CD4-positive, alpha-beta T cell (primary cell): ENCODE measurements at places on chromosomes 11 and 22.

- no peak for DNase-seq
These were observed 114.4 kb upstream of the BLID start for GRCh38 chr11:122230385-122230755.

GRCh38 chr11:111089759-111090158, 155.8 kb upstream of the POU2AF2 start:
- no peak for DNase-seq

- no peak for DNase-seq
These were observed 1282.1 kb downstream of the TBC1D22A start for GRCh38 chr22:48044487-48045060.

- DNase-seq, result peak; percentile 95
These were observed 6.2 kb upstream of the NEAT1 start for GRCh38 chr11:65416341-65416824.

GRCh38 chr11:75145972-75146519, 4.9 kb upstream of the SLCO2B1 start:
- no peak for DNase-seq

DNA sequence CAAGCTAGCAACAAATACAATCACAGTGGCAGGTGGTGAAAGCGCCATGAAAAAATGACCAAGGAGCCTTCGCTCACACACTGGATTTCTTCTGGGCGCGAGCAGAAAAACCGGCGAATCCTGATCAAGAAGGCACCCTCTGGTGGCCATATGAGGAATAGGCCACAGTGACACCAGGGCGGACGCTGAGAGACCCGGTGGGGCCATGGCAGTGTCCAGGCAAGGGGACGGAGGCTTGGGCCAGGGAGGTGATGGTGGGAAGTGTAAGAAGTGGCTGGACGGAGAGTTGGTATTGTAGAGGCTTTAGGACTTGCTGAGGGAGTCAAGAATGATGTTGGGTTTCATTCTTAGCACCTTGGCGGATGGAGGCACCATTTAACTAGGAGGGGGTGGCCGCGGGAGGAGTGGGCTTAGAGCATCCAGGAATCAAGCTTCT, 16.9 kb upstream of the RAC2 start:
- peak; percentile 59 for DNase-seq

DNA sequence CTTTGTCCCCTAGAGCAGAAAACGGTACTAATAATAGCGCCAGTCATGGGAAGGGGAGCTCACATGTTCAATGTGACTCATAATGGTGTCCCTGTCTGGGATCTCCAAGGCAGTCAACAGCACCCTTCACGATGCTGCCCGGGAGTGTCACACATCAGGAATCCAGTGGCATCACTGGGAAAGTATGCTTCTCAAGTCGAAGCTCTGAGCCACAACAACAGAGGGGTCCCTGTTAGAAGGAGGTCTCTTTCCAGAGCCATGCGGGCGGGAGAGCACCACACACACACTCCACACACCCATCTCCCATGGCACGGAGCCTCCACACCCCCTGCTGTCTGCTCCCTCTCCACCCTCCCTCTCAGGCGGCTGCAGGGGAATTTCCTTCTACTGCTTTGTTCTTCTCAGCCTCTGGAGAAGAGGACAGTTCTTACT, 119.7 kb downstream of the ETS1 start:
- no peak for DNase-seq

DNA sequence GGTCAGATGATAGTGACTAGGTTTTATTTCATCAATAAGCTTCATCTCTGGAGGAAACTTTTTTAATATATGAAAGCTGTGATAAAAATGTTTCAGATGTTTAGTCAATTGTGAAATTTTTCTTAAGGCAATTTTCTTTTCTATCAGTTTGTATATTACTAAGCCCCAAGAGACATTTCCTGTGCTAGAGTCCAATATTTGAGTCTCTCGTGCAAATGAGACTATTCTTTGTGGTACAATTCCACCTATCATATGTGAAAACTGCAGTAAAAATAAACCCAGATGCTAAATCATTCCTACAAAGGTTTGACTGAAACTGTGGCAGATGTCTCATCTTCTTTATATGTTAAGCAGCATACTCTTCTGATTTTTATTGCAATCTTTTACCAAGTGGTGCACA, 28.0 kb downstream of the CTR9 start:
- no peak for DNase-seq

- no peak for DNase-seq
These were observed 283.0 kb downstream of the DDX10 start for GRCh38 chr11:108947654-108948570.

DNA sequence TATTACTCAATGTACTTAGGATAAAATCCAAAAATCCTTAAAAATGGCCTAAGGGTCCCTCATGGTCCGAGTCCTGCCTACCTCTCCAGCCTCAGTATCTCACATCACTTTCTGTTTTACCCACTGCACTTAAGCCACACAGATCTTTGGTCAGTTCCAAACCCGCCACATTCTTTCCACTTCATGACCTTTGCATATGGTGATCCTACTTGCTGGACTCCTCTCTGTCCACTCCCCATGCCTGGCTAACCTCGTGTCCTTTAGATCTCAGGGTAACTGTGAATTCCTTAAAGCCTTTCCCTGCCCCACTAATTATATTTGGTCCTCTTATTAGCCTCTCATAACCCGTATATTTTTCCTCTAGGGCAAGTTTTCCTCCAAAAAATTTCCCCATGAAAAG, 1.2 kb downstream of the NUP160 start:
- no peak for DNase-seq

GRCh38 chr11:85752201-85752889, 58.6 kb downstream of the SYTL2 start:
- DNase-seq, result peak; percentile 62

DNA sequence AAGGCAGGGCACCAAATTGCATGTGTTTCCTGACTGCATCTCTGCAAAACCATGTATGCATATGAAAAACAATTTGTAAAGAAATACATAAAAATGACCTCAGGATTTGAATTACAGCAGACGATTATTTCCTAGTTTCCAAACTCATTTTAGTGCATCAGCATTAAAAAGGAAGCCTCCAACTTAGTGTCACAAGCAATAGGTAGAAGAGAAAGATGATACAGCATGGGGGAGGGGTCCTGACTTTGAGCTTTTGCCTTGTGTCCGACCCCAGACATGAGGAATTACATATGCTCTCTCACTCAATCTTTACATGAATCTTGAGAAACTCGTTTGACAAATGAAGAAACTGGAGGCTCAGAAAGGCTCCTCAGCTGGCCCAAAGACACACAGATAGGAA, 294.6 kb upstream of the NARS2 start:
- DNase-seq, result no peak

DNA sequence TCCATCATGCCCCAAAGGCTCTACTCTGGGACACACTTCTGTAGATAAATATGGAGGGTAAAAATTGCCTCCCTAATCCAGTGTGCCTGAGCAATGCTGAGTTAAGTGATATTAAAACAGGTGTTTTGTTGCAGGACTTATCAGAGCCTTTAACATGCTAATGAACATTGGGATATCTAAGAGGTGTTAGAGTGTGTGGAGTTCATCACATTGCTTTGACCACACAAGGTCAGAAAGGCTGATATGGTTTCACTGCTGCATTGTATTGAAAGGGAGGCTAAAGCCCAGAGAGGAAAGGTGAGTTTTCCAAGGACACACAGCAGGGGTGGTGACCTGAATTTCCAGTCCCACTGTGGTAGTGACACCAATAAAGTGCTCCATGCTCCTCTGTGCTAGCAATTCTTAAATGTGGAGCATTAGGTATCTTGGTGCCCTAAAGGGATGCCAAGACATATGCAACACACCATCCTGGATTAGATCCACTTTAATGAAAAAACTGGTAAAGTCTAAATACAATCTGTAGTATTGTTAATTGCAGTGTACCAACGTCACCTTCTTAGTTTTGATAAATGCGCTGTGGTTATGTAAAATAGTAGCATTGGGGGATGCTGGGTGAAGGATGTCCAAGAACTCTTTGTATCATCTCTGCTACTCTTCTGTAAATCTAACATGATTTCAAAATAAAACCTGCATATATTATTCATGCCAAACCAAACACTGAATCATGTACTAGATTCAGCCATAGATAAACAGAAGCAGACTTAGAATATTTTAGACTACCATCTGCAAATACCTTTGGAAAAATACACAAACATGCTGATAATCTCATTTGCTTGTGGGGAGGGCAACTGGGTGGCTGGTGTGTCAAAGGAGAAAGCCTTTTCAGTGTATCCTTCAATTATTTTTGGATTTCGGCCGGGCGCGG, 45.8 kb downstream of the MIAT start:
- no peak for DNase-seq

GRCh38 chr11:111602865-111603610, 789 bp downstream of the SIK2 start:
- no peak for DNase-seq

DNA sequence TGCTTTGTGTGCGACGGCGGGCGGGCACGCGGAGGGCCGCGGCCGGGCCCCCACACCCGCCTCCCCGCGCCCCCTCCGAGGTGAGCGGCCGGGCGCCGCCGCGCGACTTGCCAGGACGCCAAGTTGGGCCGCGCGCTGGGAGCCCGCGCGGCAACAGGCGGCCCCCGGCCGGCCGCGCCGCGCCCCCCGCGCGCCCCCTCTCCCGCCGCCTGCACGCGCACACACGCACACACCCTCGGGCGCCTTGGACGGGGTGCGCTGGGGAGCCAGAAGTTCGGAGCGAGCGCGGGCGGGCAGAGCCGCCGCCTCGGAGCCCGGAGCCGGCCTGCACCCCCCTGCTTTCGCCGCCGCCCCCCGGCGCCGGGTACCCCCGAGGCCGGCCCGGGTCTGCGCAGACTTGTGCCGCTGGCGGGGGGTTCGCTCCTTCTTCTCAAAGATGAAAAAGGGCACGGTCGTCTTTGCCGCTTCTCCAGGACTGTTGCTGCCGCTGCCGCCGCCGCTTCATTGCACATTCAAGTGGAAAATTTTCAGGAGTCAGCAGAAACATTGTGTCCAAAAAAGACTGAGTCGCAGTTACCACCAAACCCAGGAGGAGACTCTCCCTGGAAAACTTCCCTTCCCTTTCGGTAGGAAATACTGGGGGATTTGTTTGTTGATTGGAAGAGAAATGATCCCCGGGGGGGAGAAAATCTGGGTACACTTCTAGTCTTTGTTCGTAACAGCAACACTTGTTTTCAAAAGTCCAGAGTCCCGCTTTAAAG, 895 bp downstream of the TEAD1 start:
- no peak for DNase-seq

DNA sequence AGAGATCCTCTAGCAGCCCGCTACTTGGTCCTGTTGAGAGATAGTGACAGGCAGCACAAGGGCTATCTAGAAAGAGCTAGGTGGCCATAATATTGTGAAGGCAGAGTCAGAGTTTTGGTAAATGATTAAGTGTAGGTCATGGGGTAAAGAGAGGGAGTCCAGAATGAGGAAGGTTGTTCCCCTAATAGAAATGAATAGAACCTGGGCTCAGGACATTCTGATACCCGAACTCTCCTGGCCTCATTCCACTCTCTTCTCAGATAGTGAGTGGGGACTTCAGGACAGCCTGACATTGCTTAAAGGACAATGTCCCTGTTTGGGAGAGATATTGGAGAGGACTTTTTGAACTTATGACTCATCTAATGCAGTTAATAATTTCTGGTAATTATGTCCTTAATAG, 20.6 kb downstream of the SLC5A1 start:
- DNase-seq, result no peak

GRCh38 chr11:130527636-130528297, 79.3 kb downstream of the ADAMTS15 start:
- DNase-seq, result no peak

GRCh38 chr22:23772649-23773473, at the start of gene MMP11:
Gene MMP11, plus strand, starts transcription at chr22:23772849. Its CDS starts 22 bp downstream, at chr22:23772871.
- peak; percentile 49 for DNase-seq

DNA sequence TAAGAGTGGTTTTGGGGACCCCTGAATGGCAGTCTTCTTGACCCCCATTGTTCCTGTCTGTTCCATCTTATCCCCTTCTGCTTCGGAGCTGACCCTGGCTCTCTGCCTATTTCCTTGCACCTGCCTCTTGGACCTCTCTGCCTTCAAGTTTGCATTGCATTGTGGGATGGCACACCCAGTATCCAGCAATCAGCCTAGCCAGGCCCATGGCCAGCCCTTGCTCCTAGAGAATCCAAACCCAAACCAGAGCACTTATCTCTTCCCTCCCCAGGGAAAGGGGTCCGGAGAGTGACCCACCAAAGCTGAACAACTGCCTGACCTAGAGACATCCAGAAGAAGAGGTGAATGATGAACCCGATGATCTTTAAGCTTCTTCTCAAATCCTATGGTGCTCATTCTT, 607.3 kb upstream of the CADM1 start:
- DNase-seq, result no peak

DNA sequence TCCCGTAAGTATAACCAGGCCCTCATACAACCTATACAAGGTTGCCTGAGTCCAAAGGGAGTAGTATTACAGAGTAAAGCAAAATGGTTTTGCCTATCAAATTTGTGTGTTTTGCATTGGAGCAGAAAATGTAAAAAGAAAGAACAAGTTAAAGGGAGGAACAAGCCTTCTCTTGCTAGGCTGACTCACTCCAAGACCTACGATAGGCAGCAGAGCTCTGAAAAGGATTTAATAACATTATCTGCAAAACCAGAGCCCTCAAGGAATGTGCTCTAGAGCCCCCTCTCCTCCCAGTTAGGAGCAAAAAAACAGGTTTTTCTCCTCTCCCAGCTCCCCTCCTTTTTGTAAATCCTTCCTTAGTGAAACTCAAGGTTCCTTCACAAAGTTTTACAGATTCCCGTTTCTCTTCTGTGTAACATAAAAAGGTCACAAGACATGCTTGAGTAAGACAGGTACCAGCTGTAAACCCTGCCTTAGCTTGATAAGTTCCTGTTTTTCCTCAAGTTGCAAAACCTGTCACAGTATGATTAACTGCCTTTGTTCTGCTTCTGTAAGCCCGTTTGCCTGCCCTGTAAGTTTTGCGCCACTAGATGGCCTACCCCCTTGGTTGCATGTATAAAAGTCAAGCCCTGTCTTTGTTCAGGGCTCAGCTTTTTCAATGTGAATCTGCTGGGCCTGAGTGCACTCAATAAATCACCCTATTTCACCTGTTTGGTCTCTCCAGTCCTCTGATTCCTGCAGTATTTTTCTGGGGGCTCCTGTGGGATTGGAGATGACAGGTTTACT, 498.2 kb downstream of the KCNA4 start:
- no peak for DNase-seq

- no peak for DNase-seq
These were observed 287.4 kb downstream of the BRD1 start for GRCh38 chr22:49540084-49540912.

GRCh38 chr11:65059959-65060824, 1.8 kb upstream of the NAALADL1 start:
- no peak for DNase-seq

GRCh38 chr11:56783448-56784041, 35.0 kb upstream of the OR9G4 start:
- DNase-seq, result no peak
